ENCODE measurements at places on chromosomes 1 and 21.
A peak's percentile ranks its signal among the peaks of the same experiment; 100 is the strongest.

GRCh38 chr1:56576880-56577405, 2.4 kb downstream of the PLPP3 start:
- peak; percentile 37 for DNase-seq

- DNase-seq: no peak
Observed at GRCh38 chr1:241163363-241163762, 193.6 kb downstream of the RGS7 start.

- DNase-seq: no peak
Observed at GRCh38 chr21:36113647-36114428, 21.0 kb upstream of the CBR3 start.

GRCh38 chr1:111832521-111833155, 76.9 kb downstream of the DDX20 start:
- DNase-seq: no peak

- DNase-seq: no peak
Observed at GRCh38 chr1:161778522-161778921, 12.4 kb downstream of the ATF6 start.

- DNase-seq: no peak
Observed at GRCh38 chr1:160522136-160522535, 919 bp downstream of the SLAMF6 start.

DNA sequence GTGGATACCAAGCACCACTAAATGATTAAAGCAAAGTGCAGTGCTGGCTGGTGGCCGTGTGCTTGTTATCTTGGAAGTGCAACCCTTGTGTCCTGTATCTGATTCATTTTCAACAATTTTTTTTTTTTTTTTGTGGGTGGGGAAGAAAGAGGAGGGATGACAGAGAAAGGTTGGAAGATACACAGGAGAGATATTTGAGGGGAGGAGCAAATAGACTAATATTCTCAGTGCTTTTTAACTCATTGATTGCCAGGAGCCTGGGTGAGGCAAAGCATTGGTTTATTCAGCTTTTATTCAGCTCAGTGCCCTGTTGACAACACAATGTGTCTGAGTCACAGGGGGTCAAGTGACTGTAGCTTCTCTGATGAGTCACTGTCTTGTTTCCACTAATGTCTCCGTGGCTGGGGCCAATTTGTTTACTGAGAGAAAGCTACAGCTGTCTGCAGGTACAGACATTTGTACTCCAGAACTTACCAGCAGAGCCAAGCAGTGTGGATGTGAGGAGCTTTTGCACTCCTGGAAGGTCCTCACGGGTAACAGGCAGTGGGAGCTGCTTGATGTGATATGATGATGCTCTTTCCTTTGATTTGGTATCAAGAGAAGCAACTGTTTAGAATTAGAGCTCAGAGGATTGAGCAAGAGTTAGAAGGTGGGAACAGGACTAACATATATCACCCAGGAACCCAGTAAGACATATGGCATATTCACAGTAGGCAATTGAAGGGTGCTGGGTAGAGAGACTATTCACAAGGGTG, 23.6 kb upstream of the DNM3 start:
- DNase-seq: peak; percentile 91

- peak; percentile 86 for DNase-seq
Observed at GRCh38 chr21:45981151-45982091, at the start of gene COL6A1. Gene COL6A1, plus strand, starts transcription at chr21:45981770. Its CDS starts 81 bp downstream, at chr21:45981851.

- DNase-seq: no peak
Observed at GRCh38 chr1:67942274-67942673, 108.2 kb downstream of the DIRAS3 start.

- DNase-seq: peak; percentile 66
Observed at GRCh38 chr1:203361945-203362719, 11.2 kb upstream of the FMOD start.

- DNase-seq: no peak
Observed at GRCh38 chr1:52463891-52464290, 59.5 kb downstream of the PRPF38A start.

- no peak for DNase-seq
Observed at GRCh38 chr21:41765420-41765821, 1.4 kb downstream of the RIPK4 start.

DNA sequence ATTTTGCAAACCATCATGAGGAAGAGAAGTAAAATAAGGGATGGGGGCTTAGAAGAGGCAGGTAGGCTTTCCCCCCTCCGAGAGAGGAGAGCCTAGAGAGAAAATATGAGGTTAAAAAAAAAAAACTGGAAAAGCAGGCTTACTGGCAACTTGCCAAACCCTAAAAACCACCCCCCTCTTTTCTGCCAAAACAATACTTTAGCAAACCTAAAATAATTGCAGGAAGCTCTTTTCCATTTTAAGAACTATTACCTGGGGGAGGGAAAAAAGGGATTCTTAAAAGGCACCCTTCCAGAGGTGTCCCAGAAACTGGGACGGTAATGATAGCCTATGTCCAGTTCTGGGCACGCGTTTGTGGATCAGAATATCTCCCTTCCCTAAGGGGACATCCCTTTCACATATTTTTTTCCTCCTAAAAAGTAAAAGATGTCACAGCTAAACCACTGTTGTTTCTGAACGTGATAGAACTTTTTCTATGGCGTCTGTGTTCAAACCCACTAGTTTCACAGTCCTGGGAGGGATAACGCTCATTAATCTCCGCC, 1.1 kb upstream of the NFIA start:
- DNase-seq: no peak

GRCh38 chr1:198605406-198605805, 33.4 kb upstream of the PTPRC start:
- no peak for DNase-seq

- DNase-seq: no peak
Observed at GRCh38 chr1:206526064-206526911, 19.0 kb downstream of the RASSF5 start.

GRCh38 chr1:112887599-112888283, 68.3 kb downstream of the SLC16A1 start:
- peak; percentile 40 for DNase-seq

DNA sequence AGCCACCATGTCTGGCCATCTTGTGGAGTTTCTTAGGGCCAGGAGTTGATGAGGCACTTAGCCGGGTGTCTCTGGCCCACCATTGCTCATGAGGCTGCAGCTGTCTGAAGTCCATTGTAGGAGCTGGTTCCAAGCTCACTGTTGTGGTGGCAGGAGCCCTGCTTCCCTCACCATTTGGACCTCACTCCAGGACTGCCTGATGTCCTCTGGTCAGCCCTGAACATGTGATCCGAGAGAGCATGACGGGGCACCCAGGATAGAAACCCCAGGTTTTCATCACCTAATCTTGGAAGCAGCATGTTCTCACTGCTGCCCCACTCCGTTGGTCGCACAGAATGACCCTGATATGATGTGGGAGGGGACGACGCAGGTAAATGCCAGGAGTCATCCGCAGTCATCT, 56.2 kb upstream of the FAM3B start:
- DNase-seq: no peak

- no peak for DNase-seq
Observed at GRCh38 chr1:42118125-42118524, 35.1 kb upstream of the GUCA2B start.

- no peak for DNase-seq
Observed at GRCh38 chr1:206111271-206111927, 5.8 kb downstream of the AVPR1B start.

DNA sequence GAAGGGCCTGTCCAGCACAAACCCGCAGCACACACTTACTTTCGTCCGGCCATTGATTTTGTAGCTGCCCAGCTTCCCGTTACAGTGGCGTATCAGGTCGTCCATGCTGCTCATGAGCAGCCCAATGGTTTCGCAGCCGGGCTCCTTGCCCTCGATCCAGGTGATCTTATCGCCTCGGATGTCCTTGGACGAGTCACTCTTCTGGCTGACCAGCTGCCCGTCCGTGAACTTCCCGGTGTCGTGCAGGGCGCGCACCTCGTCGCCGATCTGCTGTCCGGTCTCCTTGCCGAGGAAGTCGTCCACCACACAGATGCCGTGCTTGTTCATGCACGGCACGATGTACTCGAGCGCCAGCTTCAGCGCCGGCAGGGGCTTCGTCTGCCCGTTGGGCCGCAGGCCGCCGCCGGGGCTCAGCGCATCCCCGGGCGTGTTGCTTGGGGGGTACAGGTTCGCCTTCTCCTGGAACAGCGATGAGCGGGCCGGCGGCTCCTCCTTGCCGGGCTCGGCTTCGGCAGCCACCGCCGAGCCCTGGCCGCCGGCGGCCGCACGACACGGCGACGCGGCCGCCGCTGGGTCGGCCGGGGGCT, 1.0 kb downstream of the EGLN1 start:
- DNase-seq: peak; percentile 13

DNA sequence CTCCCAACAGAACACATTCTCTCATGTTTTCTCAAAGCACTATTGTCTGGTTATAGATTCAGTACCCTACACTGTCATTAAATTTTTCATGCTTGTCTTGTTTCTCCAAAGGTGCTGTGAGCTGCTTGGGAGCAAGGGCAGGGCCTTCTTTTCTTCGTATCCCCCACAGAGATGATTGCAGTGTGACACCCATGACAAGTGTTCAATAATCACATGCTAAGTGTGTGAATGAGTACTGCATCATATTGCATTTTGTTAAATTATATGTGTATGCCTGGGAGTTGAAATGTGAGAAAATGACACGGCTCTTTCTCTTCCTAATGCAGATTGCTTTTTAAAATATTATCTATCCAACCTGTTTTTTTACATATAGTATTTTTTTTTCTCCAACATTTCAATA, 57.3 kb upstream of the MAGI3 start:
- DNase-seq: no peak

DNA sequence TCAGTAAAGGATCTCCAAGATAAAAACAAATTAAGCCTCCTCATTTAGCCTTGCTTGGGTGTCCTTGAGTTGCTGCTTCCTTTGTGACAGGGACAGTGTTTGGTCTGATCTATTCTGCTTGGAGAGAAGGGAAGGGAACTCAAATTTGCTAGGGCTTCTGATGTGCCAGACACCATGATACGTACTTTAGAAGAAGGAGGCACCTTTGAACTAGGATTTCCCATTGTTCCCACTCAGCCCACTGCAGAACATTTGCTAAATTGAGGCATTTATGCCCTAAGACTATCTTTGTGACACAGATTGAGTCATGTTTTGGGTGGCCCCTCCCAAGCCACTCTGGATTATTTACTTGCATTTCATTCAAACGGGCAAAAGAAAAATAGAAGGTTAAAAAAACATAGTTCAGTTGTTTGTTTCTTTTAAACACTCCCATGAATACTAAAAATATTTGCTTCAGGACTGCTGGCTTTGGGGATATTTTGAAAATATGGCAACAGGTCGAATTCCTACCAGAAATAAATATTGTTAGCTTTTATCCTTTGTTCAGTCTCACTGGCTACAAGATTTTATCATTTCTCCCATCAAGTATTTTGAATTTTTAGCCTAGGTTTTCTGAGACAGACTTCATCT, 81.9 kb upstream of the WLS start:
- no peak for DNase-seq

- no peak for DNase-seq
Observed at GRCh38 chr1:213409971-213410370, 358.9 kb downstream of the RPS6KC1 start.

DNA sequence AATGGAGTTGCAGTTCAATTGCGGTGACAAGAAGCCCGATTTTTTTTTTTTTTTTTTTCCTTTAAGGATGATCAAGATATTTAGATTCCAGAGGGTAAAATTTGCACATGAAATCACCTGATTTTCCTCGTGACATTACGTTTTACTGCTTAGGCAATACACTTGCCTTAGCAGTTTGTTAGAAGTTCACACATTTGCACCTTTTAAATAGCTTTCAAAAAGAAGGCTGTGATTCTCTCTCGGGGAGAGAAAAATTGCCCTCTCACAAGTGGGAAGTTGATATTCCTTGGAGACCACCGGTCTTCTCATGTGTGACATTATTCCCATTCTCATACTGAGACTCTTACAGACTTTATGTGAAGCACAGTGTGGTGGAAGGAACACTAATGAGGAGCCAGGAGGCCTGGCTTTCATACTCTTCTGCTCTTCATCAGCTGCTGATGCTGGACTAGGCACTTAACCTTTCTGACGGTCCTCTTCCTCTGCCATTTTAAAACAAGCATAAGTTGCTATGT, 69.8 kb upstream of the HSPA13 start:
- DNase-seq: no peak

- no peak for DNase-seq
Observed at GRCh38 chr21:38622827-38623209, 124.5 kb upstream of the ERG start.

DNA sequence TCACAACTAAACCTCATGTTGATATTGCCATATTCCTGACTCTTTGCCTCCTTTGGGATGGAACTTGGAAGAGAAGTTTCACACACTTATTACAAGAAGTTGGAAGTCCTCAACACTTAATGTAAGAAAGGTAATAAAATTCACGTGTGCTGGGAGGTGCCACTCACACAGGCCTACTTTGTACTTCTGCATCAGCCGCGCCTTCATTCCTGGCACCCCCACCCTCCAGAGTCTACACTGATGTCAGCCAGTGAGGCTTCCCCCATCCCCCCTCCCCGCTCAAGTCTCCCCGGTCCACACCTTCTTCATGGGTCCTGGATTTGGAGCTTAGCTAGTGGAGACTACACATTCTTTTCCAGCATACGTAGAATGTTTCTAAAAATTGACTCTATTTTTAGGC, 24.8 kb upstream of the SLC45A1 start:
- no peak for DNase-seq

DNA sequence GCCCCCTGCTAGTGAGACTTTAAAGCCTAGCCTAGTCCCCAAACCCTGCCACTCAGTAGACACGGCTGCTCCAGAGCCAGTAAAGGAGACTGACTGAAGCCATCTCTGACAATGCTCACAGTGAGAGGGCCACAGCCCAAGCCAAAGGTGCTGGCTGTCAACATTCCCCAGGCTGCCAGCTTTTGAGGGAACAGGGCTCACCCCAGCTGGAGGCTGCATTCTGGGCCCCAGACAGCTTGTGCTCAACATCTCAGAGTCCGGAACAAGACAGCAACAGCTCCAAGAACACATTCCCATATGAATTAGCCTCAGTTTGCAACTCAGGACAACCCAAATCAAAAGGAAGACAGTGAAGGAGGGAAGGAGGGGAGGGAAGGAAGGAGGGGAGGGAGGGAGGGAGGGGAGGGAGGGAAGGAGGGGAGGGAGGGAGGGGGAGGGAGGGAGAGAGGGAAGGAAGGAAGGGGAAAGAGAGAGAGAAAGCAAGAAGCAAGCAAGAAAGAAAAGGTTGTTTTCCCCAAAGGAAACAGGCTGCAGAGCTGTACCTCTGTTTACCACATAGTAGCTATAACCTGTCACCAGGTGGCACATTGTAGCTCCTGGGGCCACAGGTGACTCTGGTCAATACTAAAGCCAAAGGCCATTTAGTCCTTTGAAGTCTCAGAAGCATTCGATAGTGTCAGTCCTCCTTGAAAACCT, 5.4 kb downstream of the ARTN start:
- no peak for DNase-seq

DNA sequence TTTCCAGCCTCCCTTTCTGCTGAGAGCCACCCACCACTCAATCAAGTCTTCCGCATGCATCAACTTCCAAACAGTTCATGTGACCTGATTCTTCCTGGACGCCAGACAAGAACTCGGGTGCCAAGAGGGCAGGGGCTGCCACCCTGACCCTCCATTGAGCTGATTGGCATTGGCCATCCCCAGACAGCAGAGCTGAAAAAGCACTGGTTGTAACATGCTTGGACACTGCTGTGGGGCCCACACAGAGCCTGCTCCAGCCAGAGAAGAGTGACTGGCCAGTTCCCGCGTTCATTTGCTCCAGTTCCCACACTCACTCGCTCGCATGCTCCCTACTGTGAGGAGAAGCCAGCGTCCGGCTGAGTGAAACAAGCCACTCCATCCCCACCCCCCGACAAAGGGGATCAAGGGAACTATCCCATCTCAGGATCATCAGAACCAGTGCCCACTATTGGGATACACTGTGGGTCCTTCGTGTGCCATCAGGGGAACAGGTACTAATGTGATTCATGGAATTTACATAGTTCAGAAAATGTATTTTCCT, 420.3 kb downstream of the NPHP4 start:
- DNase-seq: no peak

All from AG08395 (cell line).